ENCODE measurements at places on chromosomes 6 and 20.

GRCh38 chr6:137230547-137230946 is 11.4 kb upstream of the IFNGR1 start:
- no peak for DNase-seq

DNA sequence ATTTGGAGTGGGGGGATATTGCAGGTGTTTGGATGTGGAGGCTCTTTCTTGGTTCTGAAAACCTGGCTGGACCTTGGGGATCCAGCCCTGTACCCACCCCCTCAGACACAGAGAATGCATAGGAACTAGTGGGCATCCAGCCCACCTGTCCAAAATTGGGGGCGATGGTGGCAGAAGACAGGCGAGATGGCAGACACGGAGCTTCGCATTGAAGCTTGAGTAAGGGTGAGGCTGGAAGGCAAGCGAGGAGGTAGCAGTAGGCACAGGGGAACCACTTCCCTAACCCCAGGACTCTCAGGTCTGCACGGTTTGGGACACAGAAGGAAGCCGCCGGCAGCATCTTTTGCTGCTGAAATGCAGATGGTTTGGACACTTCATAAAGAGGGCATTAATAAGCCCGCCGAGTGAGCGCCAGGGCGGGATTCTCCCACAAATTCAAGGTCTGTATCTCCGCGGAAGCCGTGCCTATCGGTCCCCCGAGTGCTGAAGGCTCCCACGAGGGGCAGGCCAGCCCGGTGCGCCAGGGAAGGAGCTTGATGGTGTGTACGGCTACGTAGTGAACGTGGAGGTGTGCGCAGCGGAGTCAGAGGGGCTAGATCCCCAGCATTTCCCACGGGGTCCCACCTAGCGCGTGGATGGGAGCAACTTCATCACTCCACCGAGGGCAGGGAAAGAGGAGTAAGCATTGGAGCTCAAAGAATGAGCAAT is 1.6 kb upstream of the FOXA2 start:
- DNase-seq, result no peak

DNA sequence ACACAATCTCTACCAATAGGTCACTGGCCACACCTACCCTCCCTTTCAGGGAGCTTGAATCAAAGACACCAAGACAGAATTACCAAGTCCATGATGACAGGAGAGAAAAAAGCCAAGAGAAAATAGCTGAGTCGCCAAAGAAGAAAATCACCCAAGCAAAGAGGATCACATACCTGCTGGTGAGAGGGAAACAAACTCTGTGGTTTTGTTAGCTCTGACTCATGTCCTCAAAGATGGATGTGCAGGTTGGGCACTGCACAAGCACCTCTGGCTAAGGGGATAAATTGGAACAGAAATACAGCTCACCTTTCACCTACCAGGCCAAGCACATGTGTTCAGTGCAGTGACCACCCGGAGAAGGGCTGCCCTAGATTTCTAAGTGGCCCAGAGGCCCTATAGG is 114.8 kb downstream of the TFAP2A start:
- no peak for DNase-seq

DNA sequence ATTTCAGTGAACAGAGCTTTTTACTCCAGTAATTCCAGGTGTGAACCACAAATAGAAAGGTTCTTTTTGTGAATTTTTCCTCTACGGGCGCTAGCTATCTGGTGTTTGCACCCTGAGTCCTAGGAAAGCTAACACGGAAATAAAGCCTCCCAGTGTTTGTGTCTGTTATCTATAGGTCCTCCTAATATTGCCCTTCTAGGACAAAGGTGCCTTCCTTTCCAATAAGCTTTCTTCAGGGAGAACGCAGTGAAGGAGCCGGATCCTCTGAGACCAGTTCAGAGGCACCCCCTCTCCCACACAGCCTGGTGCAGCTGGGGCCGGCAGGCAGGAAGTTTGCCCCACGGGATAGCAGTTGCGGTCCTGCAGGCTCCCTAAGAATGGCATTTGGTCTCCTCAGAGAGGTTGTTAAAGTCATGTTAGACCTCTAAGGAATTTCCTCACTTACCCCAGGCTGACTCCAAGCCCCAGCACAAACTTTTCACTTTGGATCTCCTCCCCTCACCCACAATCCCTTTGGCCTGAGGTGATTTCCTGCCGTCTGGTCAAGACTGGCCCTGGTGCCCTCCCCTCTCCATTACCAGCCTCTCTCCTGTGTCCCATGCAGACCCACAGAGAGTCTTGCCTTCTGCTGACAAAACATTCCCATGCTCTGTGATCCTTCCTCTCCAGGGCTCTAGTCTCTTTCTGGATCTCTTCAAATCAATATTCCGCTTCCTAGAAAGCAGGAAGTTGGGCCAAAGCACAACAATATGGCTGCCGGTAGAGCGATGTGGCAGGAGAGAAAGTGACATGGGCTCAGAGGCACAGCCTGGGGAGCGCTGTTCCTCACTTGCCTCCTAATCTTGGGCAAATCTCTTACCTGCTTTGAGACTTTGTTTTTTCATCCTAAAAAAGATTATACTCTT is 126.0 kb downstream of the MOXD1 start:
- DNase-seq, result no peak

DNA sequence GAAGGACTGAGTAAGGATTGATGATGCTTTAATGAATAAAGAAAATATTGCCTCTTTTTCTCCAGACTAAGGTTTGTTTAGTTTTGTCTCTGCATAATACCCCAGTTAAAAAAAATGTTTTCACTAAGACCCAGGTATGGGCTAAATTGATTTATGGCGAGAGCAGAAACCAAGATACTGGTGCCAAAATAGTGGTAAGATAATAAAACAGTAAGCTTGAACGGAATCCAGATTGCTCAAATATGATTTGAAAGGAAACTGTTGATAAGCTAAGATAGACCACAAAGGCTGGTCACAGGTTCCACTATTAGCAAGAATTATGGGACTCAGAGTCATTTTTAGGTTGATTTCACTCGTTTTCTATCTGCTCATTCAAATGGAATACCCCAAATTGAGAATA is 831.2 kb downstream of the EPHA7 start:
- DNase-seq, result no peak

DNA sequence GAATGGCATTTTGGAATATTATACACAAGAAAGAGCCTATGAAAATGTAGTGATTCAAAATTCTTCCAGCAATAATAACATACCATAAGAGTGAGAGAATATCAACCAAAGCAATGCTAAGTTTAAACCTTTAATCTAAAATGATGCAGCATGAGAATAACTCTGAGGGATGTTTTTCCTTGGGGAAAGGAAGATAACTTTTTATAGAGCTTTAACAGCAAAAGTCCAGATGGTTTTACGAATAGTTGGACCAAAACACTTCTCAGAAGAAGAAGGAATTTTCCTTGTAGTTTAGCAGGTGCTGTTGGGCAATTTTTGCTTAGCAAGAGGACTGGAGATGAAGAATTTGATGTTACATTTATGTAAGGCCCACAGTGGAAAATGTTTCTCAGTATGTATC is 1503.2 kb downstream of the HACE1 start:
- DNase-seq, result no peak

DNA sequence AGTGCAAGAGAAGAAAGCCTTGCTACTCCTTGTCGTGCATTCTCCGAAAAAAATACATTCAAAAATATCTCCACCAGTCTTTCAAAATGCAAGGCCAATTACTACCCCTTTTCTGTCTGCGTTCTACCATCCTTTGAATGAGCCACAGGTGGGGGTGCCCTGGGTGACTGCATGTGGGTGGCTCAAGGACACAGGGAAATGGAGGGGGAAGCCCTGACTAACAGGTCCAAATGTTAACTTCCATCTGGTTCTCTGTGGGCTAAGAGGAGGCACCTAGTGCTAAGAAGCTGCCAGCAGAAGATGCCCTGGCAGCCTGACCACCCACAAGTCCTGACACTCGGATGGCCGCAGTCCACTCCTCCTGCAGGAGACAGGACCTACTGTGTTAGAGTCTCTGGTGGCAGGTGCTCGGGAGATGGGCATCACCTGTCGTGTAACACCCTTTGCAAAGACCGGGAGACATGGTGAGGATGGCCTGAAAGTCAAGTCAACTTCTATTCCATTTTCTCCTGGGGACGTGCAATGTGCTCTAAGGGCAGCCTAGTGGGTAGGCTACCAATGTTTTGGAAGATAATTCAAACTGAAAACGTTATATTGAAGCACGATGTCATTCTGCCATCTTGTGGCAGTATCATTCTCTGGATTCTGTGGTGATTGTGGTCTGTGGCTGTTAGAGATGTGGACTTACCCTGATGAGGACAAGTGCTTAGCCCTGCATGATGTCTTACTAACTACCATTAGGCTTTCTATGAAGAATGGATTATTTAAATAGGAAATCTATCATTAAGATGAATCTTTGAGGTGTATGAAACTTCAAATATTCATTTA is 27.4 kb upstream of the IGF2R start:
- no peak for DNase-seq

DNA sequence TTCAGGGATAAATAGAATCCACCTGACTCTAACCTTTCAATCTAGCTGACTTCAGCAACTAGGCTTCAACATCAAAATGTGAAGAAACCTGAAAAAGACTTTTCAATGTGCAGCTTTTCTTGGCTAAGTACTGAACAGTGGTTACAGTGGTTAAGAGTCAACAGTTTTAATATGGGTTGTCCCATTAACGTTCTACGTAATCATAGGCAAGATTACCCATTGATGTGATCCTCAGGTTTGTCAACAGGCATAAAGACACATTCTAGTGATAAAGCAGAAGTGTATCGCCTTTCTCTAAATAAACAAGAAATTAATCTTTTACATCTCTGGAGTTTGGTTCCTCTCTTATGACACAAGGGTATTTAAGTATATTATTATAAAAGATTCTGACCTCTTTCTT is 154.1 kb upstream of the RUNX2 start:
- no peak for DNase-seq

GRCh38 chr6:133951881-133952814 is 876 bp upstream of the TBPL1 start:
- no peak for DNase-seq

GRCh38 chr6:149683256-149683859 is 34.5 kb downstream of the LATS1 start:
- DNase-seq, result no peak

DNA sequence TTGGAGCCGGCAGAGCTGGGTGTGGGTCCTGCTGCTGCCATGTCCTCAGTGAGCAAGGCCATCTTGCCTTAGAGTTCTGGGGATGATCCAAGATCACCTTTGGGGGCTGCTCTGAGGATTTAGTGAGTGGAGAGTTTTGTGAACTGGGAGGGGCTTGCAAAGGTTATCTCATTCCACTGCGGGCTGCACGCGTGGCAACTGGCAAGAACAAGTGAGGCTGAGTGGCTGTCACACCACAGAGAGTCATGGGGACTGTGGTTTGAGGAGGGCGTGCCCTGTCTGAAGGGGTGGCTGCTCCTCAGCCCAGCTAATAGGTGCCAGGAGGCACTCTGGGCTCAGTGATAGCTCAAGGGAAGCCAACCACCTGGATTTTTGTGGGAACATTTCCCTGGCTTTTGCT is 37.6 kb downstream of the TTLL9 start:
- DNase-seq, result no peak

GRCh38 chr6:47581591-47581990 is 104.0 kb downstream of the CD2AP start:
- no peak for DNase-seq

DNA sequence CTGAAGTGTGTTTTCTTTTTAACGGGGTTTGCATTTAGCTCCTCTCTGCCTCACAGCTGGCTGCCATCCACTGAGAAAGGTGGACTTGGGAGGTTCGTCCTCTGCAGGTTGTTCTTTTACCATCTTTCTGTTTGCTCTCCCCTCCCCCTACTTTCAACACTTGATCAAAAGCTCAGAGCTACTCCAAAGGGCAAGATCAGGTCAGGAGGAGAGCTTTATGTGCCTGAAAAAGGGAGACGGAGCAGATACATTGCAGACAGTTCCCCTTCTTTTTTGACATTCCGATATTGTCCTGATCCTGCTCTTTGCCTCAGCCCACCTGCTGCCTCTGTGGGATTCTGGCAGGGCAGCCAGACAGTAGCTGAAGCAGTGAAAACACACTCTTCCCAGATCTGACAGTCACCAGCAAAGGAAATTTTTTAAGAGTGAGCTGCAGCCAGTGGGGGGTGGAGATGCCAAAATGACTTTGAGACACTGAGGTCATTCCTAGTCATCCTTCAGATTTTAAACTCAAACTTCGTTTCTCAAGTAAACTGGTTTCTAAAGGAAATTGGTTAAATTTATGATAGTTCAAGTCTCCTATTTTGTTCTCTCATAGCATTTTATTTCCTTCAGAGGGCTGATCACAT is 26.5 kb downstream of the SMLR1 start:
- no peak for DNase-seq

DNA sequence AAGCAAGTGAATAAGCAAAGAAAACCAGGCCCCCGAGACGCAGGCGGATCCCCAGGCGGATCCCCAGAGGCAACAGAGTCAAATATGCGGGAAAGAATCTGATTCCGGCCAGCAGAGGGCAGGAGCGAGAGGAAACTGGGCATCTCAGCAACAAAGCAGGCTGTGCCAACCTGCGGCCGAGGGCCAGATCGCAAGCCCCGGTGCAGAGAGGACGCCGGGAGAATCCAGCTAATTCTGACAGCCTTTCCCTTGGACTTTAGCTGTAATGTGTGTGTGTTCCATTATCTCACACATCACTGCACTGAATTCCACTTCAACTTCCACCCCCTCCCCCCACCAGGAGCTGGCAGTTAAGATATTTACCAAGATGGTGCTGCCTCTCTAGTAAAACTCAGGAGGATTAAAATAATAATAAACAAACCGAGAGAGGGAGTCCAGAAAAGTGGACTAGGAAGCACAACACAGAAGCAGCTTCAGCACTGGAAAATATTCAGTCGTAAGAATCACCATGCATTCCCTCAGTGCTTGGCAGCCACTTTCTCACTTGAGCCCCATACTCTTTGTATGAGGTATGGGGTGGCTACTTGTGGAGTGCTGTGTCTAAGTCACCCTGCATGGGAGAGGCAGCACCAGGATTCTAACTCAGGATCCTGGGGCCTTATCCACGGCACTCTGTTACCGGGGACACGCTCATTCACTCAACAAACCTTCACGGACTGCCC is 66.2 kb upstream of the SNX9 start:
- peak; percentile 61 for DNase-seq

- no peak for DNase-seq
Measured at GRCh38 chr6:40323881-40324634, 263.1 kb downstream of the LRFN2 start.

DNA sequence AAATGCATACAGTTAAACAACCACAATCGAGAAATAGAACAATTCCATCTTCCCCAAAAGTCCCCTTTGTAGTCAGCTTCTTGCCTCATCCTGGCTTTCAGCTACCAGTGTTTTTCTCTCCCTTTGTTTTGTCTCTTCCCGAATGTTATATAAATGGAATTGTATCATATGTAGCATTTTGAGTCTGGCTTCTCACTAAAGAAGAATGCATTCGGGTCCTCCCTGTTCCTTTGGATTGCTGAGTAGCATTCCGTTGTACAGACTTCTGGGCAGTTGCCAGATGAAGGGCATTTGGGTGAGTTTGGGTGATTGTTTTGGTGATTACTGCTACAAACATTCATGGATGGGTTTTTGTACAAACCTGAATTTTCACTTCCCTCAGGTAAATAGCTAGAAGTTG is 27.8 kb downstream of the PRPH2 start:
- no peak for DNase-seq

GRCh38 chr20:46580613-46581205 is 30.3 kb upstream of the OCSTAMP start:
- DNase-seq, result no peak

Measured in NCI-H1048 (cell line).